ENCODE measurements at places on chromosomes 5 and 9.
A peak's percentile ranks its signal among the peaks of the same experiment; 100 is the strongest.

DNA sequence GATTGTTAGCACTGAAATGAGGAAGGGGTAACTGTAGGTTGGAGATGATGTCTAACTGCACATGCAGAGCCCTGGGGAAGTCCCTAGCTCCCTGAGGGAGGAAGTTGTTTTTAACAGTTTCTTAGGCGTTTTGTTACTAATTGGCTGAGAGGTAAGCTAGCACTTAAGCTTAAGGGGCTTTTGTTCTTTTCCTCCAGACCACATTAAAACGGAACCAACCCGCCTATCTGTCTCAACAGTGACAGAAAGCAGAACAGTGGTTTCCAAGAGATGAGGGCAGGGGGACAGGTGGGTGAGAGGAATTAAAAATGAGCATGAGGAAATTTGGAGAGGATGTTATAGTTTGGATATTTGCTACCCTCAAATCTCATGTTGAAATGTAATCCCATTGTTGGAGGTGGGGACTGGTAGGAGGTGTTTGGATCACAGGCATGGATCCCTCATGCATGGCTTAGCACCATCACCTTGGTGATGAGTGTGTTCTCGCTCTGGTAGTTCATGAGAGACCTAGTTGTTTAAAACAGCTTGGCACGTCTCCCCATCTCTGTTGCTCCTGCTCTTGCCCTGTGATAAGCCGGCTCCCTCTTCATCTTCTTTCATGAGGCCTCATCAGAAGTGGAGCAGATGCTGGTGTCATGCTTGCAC lies 38.9 kb downstream of the LYRM7 start:
- no peak for DNase-seq

DNA sequence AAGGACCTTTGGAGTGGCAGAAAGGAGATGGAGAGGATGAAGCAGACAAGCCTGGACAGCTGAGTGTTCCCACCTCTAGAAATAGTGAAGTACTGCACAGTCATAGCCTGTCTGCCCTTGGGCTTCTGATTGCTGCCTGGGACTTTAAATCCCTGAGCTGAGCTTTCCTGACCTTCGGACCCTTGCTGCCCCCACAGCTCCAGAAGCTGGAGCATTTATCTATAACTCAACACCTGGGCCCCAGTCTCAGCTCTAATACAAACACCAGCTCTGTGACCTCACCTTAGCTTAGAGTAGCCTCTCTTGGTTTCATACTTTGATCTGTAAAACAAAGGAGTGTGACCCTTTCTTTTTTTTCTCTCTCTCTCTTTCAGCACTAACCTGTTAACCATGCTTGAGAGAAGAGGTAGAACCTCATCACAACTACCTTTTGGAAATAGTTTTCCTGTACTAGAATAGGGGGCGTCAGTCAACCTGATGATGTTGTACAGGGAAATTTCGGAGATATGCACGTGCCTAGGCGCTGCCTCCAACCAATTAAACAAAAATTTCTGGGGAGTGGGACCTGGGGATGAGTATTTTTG lies 25.4 kb upstream of the ELL2 start:
- DNase-seq = no peak

DNA sequence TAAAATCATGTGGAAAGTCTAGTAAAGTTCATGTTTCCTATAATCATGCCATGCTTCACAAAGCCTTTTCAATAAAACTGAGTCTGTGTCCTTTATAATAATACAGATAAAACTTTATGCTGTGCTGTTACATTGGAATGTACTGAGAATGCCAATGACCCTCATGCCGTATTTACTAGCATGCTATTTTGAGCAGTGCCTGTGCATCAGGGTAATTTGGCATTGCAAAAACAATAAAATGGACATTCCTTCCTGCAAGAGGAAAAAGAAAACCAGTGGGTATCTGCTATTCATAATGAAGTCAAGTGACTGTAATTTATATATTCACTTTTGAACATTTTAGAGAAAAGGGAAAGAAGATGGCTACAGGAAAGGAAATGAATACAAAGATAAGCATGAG lies 159.0 kb downstream of the PBX3 start:
- DNase-seq = no peak

- DNase-seq = peak; percentile 23
Measured at GRCh38 chr5:135829681-135830383, 4.6 kb upstream of the SLC25A48 start.

GRCh38 chr5:142911775-142912174 lies 141.6 kb downstream of the ARHGAP26 start:
- no peak for DNase-seq

DNA sequence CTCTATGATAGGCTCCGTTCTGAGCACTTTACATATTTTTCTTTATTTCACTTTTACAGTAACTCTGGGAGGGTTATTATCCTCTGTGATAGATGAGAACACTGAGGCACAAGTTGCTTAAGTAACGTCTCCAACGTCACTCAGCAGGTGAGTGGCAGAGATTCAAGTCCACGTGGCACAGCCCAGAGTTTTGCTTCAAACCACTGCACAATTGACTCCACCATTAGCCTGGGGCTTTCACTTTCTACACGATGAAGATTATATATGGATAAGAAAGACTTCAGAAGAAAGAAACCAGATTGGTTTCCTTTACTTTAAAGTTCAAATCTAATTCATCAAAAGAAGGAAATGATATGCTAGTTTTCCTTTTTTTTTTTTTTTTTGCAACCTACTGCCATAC lies 245.9 kb downstream of the SYK start:
- no peak for DNase-seq

- no peak for DNase-seq
Measured at GRCh38 chr5:109242518-109242917, 167.3 kb downstream of the PJA2 start.

Measured in smooth muscle cell of the brain vasculature (primary cell).